T1000 (cell line): ENCODE measurements at places on chromosomes 3 and 15.

GRCh38 chr3:78941587-78941986, 826.2 kb downstream of the ROBO1 start:
- no peak for DNase-seq

DNA sequence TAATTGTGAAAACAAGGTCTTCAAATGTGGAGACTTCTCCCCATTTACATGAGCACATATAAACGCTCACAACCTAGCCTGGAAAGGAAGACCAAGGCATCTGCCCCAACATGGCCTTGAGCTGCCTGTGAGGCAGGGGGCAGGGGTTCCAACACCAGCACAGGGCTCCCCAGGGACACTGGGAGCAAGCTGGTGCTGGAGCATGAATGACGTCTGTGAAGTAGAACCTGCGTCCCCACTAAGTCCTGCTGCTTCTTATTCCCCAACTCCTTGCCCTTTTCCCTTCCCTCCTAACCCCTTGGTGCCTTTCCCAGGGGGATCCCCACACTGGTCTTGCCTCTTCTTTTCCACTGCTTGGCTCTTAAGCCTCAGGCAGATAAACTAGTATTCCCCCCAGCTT, 93.1 kb downstream of the RBPMS2 start:
- no peak for DNase-seq

GRCh38 chr3:109985943-109986555, 648.7 kb upstream of the DPPA4 start:
- DNase-seq = no peak

DNA sequence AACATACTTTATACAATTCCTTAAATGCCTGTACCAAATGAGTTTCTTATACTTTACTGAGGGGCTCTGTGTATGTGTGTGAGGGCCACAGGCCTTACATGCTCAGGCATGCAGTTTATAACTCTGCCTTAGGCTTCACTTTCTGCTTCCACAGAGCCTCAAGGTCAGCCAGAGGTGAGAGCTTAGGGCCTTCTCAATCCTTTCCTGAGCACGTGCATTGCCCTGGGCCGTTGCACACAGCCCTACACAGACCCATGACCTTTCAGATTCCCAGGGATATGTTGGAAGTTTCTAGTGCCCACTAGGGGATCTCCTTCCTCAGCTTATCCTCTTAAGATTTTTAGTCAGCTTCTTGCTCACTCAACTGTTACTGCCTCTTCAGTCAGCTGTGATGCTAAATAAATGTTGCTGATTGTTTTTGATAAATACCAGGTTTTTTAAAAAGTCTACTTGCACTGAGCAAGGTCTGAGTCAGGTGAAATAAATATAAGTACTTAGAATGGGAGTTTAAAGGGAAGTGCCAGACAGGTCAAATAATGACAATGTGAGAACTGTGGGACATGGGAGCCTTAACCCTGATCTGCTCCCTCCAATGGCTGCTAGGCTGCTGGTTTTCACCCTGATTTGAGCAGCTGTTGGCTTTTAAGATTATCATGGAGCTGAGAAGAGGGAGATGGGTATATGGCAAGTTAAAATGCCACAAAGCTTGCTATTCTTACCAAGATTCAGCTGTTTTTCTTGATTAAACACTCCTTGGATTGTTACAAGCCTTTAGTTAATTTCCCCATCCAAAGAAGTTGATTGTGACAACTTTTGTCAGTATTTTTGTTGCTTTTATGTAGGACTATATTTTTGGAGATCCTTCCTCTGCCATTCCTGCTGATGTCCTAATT, 169.5 kb downstream of the PLD1 start:
- DNase-seq = peak; percentile 12

- no peak for DNase-seq
Observed at GRCh38 chr3:115660646-115661337, 37.5 kb downstream of the GAP43 start.

DNA sequence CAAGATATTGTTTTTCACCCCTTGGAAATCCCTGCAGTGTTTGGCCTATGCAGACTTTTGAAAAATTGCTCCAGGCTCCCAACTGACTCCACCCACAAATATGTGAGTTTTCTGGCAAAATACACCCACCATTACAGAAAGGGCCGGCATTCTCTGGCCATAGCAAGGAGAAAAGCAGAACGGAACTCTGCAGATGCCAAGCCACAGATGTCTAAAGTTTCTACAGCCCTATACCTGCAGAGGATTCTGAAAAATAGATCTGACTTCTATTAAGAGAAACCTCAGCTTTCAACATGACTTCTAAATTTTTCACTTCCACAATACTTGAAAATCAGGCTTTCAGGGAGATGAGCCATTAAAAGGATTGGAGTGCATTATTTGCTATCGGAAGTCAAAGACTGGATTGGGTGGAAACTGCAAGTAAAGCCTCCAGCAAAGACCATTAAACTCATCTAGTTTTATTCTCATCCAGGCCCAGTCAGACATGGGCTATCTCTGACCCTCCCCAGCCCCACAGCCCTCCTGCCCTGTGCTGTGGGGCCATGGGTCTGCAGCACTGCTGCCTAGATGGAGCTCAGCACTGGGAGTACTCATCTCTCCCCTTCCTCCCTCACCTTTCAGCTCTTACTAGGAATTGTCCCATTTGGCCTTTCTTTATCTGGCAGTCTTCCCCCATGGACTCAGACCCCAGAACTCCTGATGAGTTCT, 243.1 kb upstream of the GOLGA6L4 start:
- DNase-seq = no peak

DNA sequence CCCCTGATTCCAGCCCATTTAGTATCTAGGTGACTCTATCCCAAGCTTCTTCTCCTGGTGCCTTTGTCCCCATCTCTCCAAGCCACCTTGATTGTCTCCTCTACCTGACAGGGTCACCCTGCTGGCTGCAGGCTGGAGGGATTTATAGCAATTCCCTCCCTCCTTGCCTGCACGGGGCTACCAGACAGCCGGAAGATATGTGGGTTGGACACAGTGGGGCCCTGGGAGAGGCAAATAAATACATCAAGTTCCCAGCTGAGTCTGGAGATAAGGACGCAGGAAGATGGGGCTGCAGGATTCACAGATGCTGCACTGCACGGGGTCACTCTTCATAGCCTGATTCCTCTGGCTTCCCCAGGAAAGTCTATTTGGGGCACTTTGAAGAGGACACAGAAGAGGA, 9.3 kb upstream of the ISLR2 start:
- DNase-seq = no peak

DNA sequence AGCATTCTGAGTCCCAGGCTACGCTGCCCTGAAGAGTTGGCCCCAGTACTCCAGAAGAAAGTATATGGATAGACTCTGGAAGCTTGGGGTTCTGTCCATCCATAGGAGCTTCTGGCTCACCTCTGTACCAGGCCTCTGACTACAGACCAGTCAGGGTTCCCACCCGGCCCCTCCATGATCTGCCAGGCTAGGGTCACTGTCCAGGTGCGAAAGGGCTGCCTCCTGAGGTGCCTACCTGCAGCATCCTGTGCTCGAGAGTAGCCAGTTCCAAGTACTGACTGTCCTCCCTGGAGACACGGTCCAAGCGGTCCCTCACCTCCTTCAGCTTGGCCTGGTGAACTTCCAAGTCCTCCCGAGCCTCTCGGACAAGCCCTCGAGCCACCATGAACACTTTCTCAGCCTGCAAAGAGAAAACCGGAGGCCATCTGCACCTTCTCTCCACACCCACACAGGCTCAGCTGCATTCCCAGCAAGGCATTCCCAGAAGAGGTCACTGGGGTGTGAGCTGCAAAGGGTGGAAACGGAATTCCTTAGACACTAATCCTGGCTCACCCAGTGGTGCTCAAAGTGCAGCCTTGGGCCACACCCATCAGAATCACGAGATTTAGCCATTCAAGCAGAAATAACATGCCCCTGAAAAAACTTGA, 3.7 kb upstream of the PLXNB1 start:
- DNase-seq = no peak

DNA sequence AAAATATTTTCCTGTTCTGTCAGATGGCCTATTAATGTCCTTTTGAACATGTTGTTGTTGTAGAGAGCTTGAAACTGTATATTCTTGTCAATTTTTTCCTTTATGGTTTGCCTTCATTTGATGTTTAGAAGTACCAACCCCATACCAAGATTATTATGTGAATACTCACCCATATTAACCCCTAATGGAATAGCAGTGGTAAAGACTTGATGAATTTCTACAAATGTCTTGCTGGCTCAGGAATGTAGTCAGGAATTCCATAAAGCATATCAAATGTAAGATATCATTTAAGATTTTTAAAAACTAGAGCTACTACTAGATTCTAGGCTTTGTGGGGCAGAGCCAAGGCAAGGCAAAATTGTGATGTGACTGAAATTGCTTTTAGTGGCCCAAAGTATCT, 30.0 kb downstream of the MYO5A start:
- no peak for DNase-seq

GRCh38 chr3:151878465-151878864, 5.0 kb downstream of the SUCNR1 start:
- DNase-seq = no peak

- no peak for DNase-seq
Observed at GRCh38 chr3:190560013-190560895, 46.4 kb downstream of the IL1RAP start.

- DNase-seq = no peak
Observed at GRCh38 chr3:38112378-38112761, 24.6 kb downstream of the ACAA1 start.

- no peak for DNase-seq
Observed at GRCh38 chr15:84987949-84988624, 6.4 kb downstream of the PDE8A start.

- DNase-seq = no peak
Observed at GRCh38 chr15:83198476-83198875, 9.1 kb downstream of the HDGFL3 start.

DNA sequence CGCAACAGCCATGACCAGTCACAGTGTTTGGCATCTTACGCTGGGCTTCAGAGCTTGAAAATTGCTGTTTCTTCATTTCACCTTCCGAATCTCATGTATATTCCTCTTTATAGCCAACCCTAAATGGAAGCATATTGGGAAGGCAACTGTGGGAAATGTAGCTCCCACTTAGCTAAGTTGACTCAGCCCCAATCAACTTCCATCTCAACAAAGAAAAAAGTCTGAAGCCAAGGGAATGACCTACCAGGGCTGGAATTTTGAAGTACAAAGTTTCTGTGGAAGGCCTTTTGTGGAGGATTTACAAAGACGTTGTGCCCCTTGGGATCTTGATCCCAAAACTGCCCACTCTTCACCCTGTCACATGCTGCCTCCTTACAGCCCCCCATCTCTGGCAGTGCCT, 85.2 kb upstream of the OXTR start:
- no peak for DNase-seq

DNA sequence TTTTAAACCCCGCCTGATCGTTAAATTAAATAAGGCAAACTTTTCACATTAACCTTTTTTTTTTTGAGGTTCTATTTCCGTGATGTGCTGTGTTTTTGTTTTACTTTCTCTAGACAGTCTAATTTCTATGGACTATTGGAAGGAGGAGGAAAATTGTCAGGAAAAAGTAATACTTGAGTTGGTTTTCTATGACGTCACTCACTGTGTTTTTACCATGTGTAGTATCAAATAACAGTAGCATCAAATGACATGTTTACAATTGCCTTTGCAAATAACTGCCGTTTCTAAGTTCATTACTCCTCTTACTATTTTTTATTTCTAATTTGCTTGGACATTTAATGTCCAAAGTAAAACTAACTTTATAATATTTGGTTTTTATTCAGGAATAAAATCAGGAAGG, 32.3 kb downstream of the MYO1E start:
- DNase-seq = no peak

DNA sequence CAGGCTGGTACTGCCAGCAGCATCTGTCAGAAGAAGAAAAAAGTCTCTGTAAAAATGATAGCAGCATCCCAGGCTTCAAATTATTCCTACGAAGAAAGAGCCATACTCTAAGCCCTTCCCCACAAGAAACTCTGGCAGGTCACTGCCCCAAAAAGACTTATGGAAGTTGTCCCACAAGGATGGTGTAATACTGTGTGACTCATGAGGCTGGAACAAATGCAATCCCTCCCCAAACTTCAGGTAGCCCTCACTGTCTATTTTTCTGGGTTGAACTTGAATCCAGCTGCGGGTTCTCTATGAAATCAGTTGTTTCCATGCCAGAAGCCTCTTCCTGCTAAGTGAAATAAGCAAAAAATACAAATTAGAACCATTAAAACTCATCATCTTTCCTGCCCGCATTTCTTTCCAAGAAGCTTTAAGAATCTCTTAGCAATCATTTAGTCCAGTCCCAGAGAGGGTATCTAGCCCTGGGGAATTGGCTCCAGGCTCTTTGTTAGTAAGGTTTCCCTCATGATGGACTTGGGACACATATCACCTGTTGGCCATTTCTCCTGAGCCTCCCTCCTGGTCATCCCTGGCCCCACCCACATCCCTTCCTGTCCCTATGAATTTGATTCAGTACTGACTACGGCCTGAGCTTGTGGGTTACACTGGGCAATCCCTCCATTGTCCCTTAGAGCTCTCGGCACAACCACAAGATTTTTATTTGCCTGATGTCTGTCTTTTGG, 51.7 kb downstream of the FAM174B start:
- no peak for DNase-seq

DNA sequence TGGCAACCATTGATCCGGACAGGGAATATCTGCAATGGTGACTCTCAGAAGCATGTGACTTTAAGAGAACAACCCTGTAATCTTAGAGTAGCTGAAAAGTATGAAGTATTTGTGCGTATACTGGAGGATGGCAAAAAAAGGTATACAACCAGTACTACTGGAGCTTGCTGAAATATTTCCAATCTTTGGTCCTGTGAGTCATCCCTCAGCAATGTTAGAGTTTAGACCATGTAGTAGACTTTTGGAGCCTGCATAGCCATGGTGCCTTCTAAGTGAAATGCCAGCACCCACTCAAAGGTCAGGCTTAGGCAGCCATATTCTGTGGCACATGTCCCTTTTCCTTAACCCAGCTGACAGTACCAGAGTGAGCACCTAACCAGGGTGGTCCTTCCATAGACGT, 429.4 kb downstream of the NTRK3 start:
- DNase-seq = no peak

DNA sequence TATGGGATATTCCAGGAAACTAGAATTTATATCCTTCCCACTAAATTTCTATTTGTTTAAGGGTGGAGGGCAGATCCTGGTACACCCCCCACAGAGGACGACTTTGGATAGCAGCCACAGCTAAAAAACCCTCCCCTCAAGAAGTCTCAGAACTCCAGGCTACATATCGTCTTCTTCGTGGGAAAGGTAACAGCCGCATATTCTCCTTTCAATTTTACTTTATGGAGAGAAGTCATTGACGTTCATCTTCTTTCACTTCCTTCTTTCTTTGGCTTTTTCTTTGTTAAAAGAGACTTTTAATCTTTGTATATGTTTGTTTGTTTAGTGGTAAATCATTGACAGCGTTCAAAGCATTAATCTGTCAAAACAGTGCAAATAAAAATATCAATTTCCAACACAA, 36.3 kb downstream of the TRIP4 start:
- DNase-seq = no peak

DNA sequence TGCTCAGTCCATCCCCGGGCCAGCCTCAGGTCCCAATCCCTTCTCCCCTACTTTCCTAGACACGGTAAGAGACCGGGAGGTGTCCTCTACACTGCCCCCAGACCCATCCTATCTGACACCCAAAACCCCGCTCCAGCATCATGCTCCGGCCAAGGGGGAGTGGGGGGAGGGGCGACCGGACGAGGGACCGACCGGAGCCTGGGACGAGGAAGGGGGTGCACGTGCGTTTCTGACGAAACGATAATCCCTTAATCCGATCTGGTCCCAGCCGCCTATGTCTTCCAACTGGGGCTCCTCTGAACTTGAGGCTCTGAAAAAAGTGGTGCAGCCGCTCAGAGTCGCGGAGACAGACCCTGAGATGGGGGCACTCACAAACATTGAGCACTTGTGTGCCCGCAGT, 494 bp downstream of the CPLX3 start:
- DNase-seq = no peak

GRCh38 chr3:100783619-100784018, 74.3 kb downstream of the TFG start:
- no peak for DNase-seq
